ENCODE measurements at places on chromosomes 4 and X.

DNA sequence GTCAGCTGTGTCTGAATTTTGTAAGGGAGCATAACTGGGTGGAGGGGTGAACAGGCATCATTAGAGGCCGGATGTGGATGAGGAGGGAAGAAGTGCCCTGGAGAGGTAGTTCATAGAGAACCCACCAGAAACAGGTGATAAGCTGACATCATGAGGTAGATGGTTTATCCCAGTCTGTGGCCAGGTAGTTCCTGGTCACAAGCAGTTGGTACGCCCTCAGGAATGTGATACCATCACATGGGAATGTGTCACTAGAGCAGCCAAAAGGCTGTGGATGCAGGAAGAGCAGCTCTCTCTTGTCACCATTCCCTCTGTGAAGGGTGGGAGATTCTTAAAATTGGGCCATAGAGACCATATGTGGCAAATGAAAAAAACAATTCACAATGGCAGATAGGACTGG, 21.9 kb downstream of the MSN start:
- DNase-seq = no peak

DNA sequence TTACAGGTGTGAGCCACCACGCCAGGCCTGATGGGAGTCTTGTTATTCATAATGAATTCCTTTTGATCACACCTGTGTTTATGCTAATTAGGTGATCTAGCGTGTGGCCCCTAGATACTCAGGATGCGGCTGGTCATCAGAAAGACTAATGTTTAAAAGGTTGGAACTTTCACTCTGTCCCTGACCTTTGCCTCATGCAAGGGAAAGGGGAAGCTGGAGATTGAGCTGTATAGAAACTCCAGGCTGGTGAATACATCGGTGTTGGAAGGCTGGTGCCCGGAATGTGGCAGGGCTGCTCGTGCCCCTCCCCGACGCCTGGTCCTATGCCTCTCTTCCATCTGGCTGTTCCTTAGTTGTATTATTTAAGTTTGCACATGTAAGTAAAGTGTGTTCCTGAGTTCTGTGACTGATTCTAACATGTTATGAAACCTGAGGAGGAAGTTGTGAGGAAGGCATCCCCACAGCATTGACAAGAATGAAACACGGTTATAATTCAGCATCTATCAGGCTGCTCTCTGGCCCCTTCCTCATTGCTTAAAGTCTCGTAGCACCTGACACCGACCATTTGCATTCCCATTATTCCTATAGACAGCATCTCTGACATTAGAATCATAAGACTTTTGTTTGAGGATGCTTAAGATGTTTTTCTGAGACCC, 28.9 kb downstream of the CASP3 start:
- no peak for DNase-seq

- no peak for DNase-seq
These were observed 755.5 kb downstream of the STIM2 start for GRCh38 chr4:27616166-27616565.

DNA sequence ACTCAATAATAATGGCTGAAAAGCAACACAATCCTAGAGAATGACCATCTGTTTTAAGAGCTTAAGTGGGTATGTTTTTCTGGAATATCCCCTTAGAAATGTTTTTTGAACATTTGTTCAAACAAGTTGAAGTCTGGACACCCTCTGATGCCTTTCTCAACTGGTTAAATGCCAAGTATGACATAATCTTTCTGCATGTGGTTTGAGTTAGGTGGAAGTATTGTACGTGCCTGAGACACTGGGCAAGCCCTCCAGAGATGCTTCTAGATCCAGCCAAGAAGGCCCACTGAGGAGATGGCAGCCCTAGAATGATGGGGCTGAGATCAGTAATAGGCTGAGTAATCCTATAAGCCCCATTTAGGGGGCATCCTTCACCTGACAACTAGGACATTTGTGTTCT, 493.1 kb downstream of the MAGEE1 start:
- no peak for DNase-seq

DNA sequence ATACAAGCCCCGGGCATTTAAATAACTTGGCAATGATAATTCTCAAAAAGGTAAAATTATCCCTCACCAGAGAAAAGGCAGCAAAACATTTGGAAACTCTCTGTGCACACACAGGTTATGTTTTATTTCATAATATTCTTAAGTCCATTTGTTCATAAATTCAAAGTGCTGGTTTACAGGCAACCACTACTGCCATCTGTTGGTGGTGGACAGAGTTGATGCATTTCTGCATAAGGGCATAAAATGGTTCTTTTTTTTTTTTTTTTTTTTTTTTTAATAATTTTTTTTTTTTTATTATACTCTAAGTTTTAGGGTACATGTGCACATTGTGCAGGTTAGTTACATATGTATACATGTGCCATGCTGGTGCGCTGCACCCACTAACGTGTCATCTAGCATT, 31.5 kb upstream of the IL21 start:
- DNase-seq = peak; percentile 46

DNA sequence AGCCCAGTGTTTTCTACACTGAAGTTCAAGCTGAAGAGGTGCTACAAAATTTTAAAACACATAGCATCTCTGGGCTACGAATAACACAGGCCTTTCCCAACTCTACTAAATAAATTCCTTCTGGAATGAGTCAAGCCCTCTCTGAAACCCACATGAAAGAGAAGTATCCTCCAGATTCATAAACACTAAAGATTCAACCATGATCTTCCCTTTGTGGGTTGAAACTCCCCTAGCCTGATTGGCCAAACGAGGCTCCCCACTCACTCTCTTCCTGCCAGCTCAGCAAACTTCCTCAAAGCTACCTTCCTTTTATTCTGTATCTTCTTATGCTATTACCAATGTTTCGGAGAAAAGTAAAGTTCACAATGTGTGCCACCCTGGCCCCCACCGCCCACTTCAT, 95.4 kb downstream of the NKX6-1 start:
- no peak for DNase-seq

- no peak for DNase-seq
These were observed 119.0 kb downstream of the MANBA start for GRCh38 chr4:102641793-102642192.

DNA sequence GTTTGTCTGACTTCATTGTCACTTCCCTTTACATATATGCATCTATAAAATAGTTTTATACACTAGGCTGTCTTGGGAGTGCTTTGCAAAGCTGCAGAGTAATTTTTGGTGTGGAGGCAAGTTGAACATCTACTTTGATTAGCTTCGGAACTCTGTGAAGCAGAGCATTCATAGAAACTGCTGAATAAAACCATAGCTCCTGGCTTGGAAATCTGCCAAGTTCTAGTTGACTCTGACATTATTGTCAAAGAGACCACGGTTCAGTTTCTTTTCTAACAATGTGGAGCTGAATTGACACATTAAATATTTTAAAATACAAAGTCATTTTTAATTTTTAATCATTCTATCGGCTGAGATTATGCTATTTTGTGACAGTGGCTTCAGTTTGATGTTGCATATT, 335.0 kb downstream of the BMPR1B start:
- DNase-seq = no peak

- no peak for DNase-seq
These were observed 45.4 kb downstream of the ANKRD17 start for GRCh38 chr4:73212982-73213730.

DNA sequence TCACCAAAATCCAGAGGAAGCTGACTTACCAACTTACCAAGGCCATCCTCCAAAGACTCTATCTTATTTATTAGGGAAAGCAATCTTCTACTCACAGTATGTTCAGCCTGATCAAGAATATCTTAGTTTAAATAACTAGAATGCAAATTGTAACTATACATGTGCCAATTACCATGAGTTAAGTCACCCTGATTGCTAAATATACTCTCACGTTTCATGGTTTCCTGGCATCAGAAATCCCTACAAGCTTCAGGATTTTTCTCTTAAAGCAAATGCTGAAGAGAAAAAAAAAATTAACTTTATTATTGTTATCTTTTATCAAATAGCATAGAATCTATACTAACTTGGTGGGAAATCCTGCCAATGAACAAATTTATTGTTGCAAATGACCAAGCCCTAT, 63.0 kb upstream of the MXD4 start:
- no peak for DNase-seq

DNA sequence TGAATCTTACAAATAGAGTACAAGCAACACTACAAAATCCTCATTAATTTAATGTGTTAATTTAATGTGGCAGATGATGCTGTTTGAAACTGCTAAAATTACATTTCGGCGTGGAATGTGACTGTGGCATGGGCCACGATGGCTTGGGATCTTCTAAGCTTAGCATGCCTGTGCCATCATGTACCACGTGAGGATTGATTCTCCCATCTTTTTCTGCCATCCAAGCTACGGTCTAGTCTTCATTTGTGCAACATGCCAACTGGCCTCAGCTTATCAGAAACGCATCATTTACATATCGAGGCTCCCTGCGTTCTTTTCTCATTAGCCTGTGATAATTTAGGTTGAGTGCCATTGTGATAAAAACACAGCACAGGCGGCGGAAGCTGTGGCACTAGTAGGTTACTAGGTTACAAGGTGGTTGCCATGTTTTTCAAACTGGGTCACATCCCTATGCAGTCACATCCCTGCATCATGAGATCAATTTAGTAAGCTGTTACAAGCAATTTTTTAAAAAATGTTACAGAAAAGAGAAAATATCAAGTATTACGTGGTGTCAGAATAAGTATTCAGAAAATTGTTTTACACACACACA, 189.9 kb upstream of the RBPJ start:
- no peak for DNase-seq

DNA sequence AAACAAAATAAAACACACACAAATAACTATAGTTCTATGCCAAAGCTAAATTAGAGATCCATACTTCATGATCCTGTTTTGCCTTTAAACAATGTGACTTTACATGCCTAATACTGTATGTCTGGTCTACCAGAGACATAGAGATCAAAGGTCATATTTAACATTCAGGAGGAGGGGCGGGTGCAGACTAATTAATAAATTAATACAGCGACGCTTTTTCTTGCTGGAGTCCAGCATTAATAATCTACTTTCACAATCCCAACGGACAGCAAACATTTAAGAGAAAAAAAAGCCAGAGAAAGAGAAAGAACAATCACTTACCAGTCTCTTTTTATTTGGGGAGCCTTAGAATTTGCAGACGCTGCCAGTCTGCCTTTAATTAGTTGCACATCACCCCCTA, 509 bp downstream of the CXXC4 start:
- DNase-seq = no peak

- no peak for DNase-seq
These were observed 44.0 kb upstream of the GATB start for GRCh38 chr4:151804821-151805220.

- DNase-seq = no peak
These were observed 82.4 kb upstream of the KLF3 start for GRCh38 chr4:38581426-38582106.

GRCh38 chr4:118711052-118711451, 25.9 kb downstream of the METTL14 start:
- DNase-seq = no peak

DNA sequence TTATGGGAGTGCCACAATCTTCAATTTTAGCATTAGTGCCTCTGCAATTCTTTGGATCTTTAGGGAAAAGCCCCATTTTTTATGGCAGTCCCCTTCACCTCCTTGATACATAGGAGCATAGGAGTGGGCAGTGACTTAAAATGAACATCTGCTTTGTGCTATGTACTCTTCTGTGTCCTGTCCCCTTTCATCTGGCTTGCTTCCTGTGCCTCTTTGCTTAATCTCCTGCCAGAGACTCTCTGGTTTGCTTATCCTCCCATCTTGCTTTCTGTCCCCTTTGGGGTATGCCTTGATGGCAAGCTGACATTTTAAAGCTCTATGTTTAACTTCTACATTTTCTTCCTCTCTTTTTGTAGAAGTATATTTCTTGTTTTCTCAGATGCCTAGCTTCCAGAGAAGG, 12.3 kb downstream of the PGK1 start:
- DNase-seq = no peak

- DNase-seq = no peak
These were observed 1601.3 kb downstream of the PCDH7 start for GRCh38 chr4:32321421-32321820.

- no peak for DNase-seq
These were observed 52.1 kb downstream of the PROM1 start for GRCh38 chr4:16031546-16032395.

DNA sequence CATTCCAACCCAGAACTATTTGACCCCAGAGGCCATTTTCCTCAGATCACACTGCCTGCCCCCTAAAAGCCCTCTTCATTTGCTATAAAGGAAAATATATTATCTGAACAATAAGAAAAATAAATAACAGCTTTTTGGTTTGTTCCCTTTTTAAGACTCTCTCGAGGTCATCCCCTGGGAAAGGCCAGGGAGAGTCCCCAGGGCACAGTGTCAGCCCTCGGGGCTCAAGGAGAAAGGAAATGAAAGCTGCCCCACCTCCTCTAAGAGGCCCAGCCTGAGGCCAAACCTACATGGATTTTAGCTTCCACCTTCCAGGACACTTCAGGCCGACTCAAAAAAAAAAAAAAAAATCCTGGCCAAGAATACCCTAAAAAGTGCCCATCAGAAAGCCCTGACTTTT, 97.6 kb downstream of the SH3KBP1 start:
- DNase-seq = no peak

GRCh38 chr4:20432088-20432487, 180.4 kb downstream of the SLIT2 start:
- DNase-seq = no peak

- no peak for DNase-seq
These were observed 93.4 kb downstream of the TMA16 start for GRCh38 chr4:163587867-163588266.

GRCh38 chr4:81352446-81352835, 119.3 kb downstream of the RASGEF1B start:
- DNase-seq = no peak

DNA sequence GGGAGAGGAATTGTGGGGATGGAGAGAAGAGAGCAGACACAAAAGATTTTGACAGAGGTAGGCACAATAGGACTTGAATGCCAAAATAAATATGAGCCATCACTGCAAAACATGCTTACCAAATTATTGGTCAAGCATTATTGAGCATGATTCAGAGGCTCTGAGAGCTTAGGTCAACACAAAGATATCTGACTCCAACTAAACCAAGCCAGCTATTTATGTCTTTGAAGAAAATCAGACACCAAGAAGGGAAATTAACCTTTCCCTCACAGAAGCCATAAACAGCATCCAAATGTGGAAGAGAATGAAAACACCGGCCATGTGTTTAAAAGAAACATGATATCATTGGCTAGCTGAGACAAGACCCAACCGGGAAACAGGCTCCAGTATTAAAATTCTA, 323.2 kb downstream of the RAB28 start:
- no peak for DNase-seq

Measured in AML-193 (cell line).